Inflammatory macrophage (primary cell): ENCODE measurements at places on chromosomes 4 and X.

GRCh38 chr4:8097721-8098345, 60.8 kb downstream of the ABLIM2 start:
- no peak for DNase-seq

GRCh38 chr4:15162465-15163283, 160.4 kb downstream of the CPEB2 start:
- no peak for DNase-seq

DNA sequence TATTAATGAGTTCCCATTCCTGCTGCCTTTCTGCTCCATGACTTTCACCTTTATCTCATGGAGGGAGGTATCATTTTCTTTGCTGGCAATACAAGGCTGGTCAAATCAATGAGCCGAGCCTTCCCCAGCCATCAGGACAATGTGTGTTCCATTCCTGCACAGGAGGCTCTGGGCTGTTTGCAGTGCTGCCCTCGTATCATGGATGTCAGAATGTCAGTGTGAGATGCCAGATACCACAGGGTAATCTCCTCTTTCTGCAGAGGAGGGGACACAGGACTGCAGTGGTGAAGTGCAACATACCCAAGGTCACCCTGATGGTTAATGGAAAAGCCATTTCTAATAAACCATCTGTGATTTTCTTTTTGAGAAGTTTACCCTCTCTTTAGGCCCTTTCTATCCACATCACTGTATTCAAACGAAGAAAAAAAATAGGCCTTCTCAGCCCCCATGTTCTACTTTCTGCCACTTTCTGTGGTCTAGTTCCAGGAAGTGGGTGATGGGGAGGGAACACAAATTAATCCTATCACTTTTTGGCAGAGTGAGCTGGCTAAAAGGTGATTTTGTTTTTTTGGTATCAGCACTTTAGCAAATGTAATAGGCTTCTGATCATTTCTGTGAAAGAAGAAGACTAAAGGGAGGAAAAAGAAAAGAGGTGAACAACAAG, 490.2 kb upstream of the BOD1L1 start:
- no peak for DNase-seq

DNA sequence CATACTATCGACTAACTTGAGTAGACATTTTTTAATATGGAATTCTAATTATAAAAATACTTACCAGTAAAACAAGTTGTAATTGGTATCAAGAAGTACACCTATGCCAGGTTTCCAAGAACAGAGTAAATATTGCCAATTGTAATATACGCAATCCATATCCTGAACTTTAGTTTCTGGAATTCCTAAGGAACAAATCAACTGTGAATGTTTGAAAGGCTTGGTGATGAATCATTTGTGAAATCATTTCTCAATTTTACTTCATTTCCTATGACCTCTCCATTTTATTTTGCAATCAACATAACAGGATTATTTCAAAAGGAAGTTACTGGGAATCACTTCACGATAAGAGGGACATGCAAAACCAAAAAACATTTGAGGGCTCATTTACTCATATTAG, 3.7 kb downstream of the IL13RA2 start:
- no peak for DNase-seq

DNA sequence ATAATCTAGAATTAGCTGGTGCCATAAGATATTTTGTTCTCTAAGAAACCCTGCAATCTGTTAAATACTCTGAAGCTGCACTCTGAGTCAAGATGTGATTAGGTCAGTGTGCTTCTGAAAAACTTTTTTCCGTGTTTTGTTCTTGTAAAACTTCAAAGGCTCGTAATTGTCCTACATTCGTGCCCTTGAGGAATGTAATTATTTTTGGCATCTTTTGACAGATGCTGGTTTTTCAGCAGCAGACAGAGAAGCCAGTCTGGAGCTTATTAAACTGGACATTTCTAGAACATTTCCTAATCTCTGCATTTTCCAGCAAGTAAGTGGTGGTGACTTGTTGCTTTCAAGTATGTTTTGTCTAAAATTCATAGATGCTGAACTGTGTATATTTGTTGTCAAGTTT, 36.8 kb upstream of the TADA2B start:
- DNase-seq = no peak

GRCh38 chr4:646460-646859, 21.1 kb downstream of the PDE6B start:
- no peak for DNase-seq

- no peak for DNase-seq
These were observed 113.2 kb upstream of the PPP2R3B start for GRCh38 chrX:499870-500364.

- no peak for DNase-seq
These were observed 132.6 kb upstream of the ANK2 start for GRCh38 chr4:112916868-112917267.

GRCh38 chr4:45346816-45347435, 620.6 kb upstream of the GNPDA2 start:
- no peak for DNase-seq
